ENCODE measurements at places on chromosomes 11 and 22. TPM values are rescaled to one million over a fixed set of nuclear protein-coding genes. Genes with fewer than 3 reads are reported as not detected.

The CALCA gene
- not detected for polyA plus RNA-seq

GRCh38 chr11:119745112-119745511, 16.1 kb upstream of the NECTIN1 start:
- no peaks in the 10 kb centered on the region for H3K4me1 ChIP-seq
- no peak for DNase-seq
- no peaks in the 10 kb centered on the region for H3K36me3 ChIP-seq
- H3K27ac ChIP-seq = no peak overlapping the region
- H3K27me3 ChIP-seq = peaks cover 43% of the 10 kb centered on the region

- no peak for DNase-seq
- no peak overlapping the region for H3K4me3 ChIP-seq
- H3K27me3 ChIP-seq = peaks cover 78% of the 10 kb centered on the region
Observed at GRCh38 chr22:43409800-43410199, 2.0 kb upstream of the MPPED1 start.

- H3K4me3 ChIP-seq = no peak overlapping the region
- no peaks in the 10 kb centered on the region for H3K27me3 ChIP-seq
- DNase-seq = no peak
- no peak overlapping the region for H3K27ac ChIP-seq
- H3K36me3 ChIP-seq = no peaks in the 10 kb centered on the region
Observed at GRCh38 chr22:29855611-29856181, 17.6 kb upstream of the ASCC2 start.

DNA sequence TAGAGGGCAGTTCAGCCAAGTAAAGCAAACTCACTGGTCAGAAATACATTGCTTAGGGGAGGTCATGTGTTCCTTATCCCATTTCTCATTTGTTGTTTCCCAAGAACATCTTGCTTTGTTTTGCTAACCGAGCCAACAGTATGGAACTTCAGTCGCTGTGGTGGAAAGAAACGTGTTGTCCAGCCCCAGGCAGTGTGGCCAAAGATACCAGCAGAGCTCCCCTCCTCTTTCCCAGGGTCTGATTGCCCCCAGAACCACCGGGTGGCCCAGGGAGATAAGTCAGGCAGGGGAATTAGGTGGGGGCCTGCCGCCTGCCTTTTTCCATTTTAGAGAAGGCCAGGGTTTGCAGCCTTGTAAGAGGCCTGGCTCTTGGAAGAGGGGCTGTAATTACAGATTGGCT, 98.7 kb upstream of the CRYBB3 start:
- DNase-seq = no peak
- H3K4me1 ChIP-seq = no peaks in the 10 kb centered on the region
- H3K4me3 ChIP-seq = no peak overlapping the region
- peaks cover 2% of the 10 kb centered on the region for H3K36me3 ChIP-seq

DNA sequence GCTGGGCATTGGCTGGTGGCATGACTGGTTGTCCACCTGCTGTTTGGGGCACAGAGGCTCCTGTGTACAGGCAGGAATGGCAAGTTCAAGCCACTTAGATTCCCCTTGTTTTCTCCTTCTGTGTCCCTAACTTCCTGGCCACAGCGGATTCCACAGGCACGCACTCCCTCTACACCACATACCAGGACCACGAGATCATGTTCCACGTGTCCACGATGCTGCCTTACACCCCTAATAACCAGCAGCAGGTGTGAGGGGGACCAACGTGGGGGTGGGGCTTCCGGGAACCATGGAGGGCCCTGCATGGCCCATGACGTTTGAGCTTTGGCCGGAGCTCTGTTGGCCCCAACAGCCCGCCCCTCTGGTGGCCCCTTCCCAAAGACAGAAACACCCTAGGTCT, 7.8 kb downstream of the SIPA1 start:
- H3K27ac ChIP-seq = no peak overlapping the region
- peaks cover 14% of the 10 kb centered on the region for H3K4me1 ChIP-seq
- no peak for DNase-seq
- no peak overlapping the region for H3K4me3 ChIP-seq

The PGGHG gene
- polyA plus RNA-seq = 12.2 TPM

Data from keratinocyte (primary cell).